ENCODE measurements at places on chromosomes 5 and 9.

GRCh38 chr9:120723565-120723964 lies 9.3 kb upstream of the MEGF9 start:
- H3K4me3 ChIP-seq: no peak overlapping the region
- H3K36me3 ChIP-seq: peaks cover 3% of the 10 kb centered on the region
- no peaks in the 10 kb centered on the region for H3K27me3 ChIP-seq
- no peak for DNase-seq

GRCh38 chr5:169914766-169915165 lies 65.5 kb downstream of the INSYN2B start:
- H3K4me1 ChIP-seq: peaks cover 17% of the 10 kb centered on the region
- H3K4me3 ChIP-seq: no peak overlapping the region
- DNase-seq: no peak
- no peak overlapping the region for H3K27ac ChIP-seq

DNA sequence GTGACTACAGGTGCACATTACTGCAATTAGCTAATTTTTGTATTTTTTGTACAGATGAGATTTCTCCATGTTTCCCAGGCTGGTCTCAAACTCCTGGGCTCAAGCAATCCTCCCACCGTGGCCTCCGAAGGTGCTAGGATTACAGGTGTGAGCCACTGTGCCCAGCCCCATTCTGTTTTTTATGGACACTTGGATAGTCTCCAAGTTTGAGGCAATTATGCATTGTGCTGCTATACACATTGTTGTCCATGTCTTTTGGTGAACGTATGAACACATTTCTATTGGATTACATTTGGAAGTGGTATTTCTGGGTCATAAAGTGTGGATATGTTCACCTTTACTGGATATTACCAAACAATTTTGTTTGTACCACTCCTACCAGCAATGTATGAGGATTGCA lies 22.4 kb upstream of the PLPP1 start:
- no peaks in the 10 kb centered on the region for H3K36me3 ChIP-seq
- DNase-seq: no peak

- H3K4me1 ChIP-seq: no peaks in the 10 kb centered on the region
- no peak overlapping the region for H3K4me3 ChIP-seq
- H3K27me3 ChIP-seq: no peaks in the 10 kb centered on the region
- H3K27ac ChIP-seq: no peak overlapping the region
- no peaks in the 10 kb centered on the region for H3K36me3 ChIP-seq
Measured at GRCh38 chr5:105238561-105238960, 1676.0 kb upstream of the NUDT12 start.

DNA sequence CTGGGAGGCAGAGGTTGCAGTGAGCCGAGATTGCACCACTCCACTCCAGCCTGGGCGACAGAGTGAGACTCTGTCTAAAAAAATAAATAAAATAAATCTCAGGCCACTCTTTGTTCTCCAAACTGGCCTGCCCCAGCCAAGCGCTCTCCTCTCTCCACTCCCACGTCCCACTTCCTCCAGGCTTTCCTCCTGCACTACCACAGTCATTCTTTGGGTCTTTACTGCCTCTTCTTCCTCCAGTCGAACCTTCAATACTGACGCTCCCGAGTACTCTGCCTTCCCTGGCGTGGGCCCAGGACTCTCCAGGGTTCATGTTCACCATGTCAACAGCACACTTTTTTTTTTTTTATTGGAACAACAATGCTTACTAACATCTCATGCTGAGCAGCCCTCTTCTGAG lies 23.9 kb downstream of the RNF130 start:
- no peak overlapping the region for H3K4me3 ChIP-seq
- no peaks in the 10 kb centered on the region for H3K36me3 ChIP-seq

DNA sequence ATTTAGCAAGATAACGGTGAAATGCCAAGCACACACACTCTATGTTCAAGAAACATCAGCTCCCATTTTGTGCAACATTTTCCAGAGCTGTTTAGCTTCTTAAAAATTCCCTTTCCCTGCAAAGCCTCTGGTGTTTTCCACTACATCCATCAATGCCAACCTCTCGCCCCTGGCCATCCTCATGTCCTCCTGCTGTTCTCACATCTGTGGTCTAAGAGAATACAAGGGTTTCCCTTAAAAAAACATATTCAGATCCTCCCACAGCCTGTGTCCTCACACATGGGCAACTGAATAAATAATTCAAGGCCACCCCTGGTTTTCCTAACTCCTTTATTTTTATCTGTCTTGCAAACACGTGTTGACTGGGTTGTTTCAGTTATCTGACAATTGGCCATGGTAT lies 70.3 kb downstream of the PAPPA start:
- no peak for DNase-seq
- no peaks in the 10 kb centered on the region for H3K4me1 ChIP-seq
- H3K27me3 ChIP-seq: no peaks in the 10 kb centered on the region
- H3K27ac ChIP-seq: no peak overlapping the region

- no peaks in the 10 kb centered on the region for H3K27me3 ChIP-seq
- H3K4me1 ChIP-seq: peaks cover 6% of the 10 kb centered on the region
- no peak overlapping the region for H3K4me3 ChIP-seq
- no peaks in the 10 kb centered on the region for H3K36me3 ChIP-seq
- no peak for DNase-seq
Measured at GRCh38 chr9:31597977-31598376, 786.5 kb upstream of the ACO1 start.

DNA sequence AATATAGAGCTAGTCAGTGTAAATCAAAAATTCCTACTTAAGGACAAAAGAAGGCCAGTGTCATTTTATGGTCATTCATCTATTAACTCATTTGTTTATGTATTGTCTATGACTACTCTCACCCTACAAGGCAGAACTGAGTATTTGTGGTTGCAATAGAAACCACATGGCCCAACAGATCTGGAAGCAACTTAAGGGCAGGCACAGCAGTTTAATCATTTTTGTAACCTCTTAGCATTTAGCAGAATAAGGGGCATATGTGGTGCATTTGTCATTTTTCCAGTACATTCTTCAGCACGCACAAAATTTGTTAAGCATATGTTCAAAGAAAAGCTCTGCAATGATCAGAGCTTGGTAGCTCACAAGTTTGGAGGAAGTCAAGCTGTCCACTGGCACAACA lies 1.1 kb downstream of the FKBP15 start:
- no peaks in the 10 kb centered on the region for H3K36me3 ChIP-seq
- no peaks in the 10 kb centered on the region for H3K27me3 ChIP-seq
- H3K27ac ChIP-seq: peak overlapping the region; percentile 90
- peaks cover 30% of the 10 kb centered on the region for H3K4me1 ChIP-seq
- no peak for DNase-seq

DNA sequence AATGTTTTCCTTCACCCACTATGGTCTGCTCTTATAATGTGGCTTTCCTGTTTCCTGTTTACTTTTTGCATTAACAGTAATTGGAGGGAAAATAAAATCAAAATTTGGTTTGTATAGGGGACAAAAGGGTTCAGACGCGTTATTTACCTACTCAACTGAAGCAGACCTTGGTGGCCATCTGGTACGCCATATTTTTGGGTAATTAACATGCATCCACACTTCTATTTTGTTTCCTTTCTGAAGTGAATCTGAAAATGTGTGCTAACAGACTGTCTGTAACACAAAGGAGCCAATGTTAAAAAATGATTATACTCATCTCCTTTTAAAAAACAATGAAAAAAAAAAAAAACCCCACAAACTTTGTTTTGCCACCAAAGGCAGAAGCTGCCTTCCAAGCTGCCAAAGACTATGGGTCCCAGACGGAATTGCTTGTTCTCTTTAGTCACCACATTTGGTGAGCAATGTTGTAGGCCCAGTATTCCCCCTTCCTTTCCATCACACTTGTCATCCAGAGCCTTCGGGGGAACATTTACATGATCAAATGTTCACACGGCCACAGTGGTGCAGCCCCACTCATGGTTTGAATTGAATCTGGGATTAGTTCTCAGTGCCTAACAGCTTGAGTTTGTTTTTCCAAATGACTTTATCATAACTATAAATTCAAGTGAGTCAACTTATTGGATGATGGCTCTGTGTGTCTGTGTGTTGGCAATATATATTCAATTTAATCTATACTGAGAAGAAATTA lies 323.7 kb upstream of the CD180 start:
- peaks cover 8% of the 10 kb centered on the region for H3K4me1 ChIP-seq
- no peak overlapping the region for H3K4me3 ChIP-seq
- no peak overlapping the region for H3K27ac ChIP-seq
- no peak for DNase-seq

GRCh38 chr5:10892147-10892910 lies 131.3 kb upstream of the DAP start:
- no peak overlapping the region for H3K27ac ChIP-seq
- H3K27me3 ChIP-seq: peaks cover 6% of the 10 kb centered on the region
- no peak for DNase-seq

- no peaks in the 10 kb centered on the region for H3K36me3 ChIP-seq
- H3K4me3 ChIP-seq: peak overlapping the region; percentile 45
- H3K4me1 ChIP-seq: no peaks in the 10 kb centered on the region
- no peak overlapping the region for H3K27ac ChIP-seq
- DNase-seq: no peak
Measured at GRCh38 chr9:76358628-76359280, 35.5 kb downstream of the RFK start.

GRCh38 chr5:96235008-96235910 lies 197.8 kb downstream of the PCSK1 start:
- H3K4me1 ChIP-seq: no peaks in the 10 kb centered on the region
- DNase-seq: no peak
- no peak overlapping the region for H3K27ac ChIP-seq
- no peaks in the 10 kb centered on the region for H3K36me3 ChIP-seq

GRCh38 chr5:156232251-156232869 lies 94.6 kb upstream of the SGCD start:
- H3K36me3 ChIP-seq: no peaks in the 10 kb centered on the region
- H3K27me3 ChIP-seq: no peaks in the 10 kb centered on the region
- DNase-seq: no peak

DNA sequence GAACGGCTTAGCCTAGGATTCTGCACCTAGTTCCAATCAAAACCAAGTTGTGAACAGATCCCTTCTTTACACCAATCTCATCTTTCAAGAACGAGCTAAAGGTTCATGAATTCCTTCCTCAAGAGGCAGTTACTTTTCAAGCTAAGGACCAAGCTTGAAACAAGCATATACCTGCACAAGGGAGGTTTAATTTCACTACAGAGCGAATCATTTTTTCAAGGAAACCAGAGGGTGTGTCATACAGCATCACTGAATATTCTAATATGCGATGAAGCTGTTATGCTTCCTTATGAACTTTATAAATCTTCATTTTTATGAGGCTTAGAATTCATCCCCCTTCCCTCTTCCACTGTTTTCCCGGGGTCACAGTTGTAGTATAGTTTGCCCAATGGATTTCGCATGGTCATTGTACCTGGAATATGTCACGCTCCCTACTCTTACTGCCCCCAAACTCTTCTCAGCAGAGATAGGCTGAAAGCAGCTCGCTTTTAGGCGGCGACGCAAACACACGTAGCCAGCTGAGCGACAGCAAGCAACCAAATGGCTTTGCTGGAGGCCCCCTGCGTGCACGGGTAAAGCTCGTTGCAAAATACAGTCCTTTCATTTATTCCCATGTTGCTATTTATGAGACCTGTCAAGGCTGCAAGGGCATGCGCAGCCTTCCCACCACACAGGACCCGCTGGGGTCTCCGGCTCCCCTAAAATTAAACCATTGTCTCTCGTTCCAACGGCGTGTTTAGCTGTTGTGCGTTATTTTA lies 832 bp downstream of the LMBRD2 start:
- peaks cover 7% of the 10 kb centered on the region for H3K36me3 ChIP-seq
- peak overlapping the region; percentile 90 for H3K27ac ChIP-seq
- peaks cover 35% of the 10 kb centered on the region for H3K4me1 ChIP-seq
- peak; percentile 14 for DNase-seq
- peak overlapping the region; percentile 96 for H3K4me3 ChIP-seq
- H3K27me3 ChIP-seq: no peaks in the 10 kb centered on the region

GRCh38 chr5:25029004-25029403 lies 384.2 kb upstream of the CDH10 start:
- H3K4me1 ChIP-seq: no peaks in the 10 kb centered on the region
- no peak overlapping the region for H3K4me3 ChIP-seq
- H3K27ac ChIP-seq: no peak overlapping the region
- no peaks in the 10 kb centered on the region for H3K36me3 ChIP-seq
